H7 (cell line): ENCODE measurements at places on chromosomes 11 and 22.

GRCh38 chr11:82034527-82034926, 699.1 kb downstream of the FAM181B start:
- no peak for DNase-seq

DNA sequence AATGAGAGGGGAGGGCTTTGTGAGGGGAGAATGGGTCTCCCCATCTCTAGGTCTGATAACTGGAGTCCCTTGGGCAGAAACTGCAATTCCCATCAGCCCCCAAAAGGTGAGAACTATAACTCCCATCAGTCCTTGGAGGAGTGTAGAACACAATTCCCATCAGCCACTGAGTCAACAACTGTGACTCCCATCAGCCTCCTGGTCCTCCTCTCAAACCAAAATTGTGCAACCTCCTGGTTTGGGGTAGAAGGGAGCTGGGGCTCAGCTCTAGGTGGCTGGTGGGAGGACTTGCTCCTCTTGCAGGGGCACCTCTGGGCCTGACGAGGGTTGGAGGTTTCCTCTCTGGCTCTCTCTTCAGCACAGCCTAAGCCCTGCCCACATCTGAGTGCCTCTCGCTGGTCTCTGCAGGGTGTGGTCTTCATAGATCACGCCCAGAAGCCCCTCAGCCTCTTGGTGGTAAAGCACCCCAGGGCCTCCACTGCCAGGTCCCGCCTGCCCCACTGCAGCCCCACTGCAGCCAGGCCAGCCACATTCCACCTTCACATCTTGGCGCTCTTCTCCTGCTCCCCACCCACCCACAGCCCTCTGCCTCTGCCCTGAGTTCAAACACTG, 18.5 kb downstream of the SLC22A12 start:
- no peak for DNase-seq

- peak; percentile 4 for DNase-seq
These were observed 1348.2 kb upstream of the RAG2 start for GRCh38 chr11:37946155-37946766.

- peak; percentile 2 for DNase-seq
These were observed 107.0 kb upstream of the SESN3 start for GRCh38 chr11:95337972-95338429.

GRCh38 chr11:32113200-32113919, 22.5 kb downstream of the RCN1 start:
- DNase-seq = no peak

DNA sequence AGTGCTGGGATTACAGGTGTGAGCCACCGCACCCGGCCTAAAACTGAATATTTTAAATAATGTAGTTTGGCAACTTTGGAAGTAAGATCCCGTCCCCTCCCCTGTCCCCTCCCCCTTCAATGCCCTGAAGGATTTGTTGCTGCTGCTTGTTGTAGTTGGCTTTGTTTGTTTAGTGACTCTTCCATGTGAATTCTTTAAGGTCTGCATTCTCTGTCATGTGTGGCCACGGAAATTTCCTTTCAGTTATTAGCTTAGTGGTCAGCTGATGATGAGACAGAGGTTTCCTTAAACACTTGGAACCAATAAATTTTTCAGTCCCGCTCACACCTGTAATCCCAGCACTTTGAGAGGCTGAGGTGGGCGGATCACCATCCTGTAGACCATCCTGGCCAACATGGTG, 109.9 kb downstream of the MPPED1 start:
- DNase-seq = no peak

DNA sequence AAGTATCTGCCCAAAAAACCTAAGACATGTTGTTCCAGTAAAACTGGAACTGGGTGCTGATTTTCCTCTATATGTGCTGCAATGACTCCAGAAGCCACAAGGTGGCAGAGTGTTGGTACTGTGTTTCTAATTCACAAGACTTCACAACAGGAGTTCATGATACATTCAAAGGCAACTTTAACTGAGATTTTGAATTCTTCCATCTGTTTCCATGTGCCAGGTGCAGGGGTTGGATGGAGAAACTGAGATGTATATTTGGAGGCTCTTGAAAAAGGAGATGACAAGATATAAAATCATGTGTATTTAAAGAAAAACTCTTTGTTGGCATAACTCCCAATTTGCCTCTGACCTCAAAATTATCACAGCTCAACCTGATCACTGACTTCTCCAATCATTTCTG, 1098.6 kb upstream of the CCDC90B start:
- no peak for DNase-seq

- DNase-seq = peak; percentile 85
These were observed 22.8 kb downstream of the ARRB1 start for GRCh38 chr11:75328426-75329277.

- DNase-seq = no peak
These were observed 26.9 kb downstream of the UBASH3B start for GRCh38 chr11:122682464-122682863.

GRCh38 chr11:104957280-104957679, 11.1 kb downstream of the CASP4 start:
- no peak for DNase-seq
